ENCODE measurements at places on chromosomes 7 and 10. TPM values are rescaled to one million over a fixed set of nuclear protein-coding genes. Genes with fewer than 3 reads are reported as not detected.
A peak's percentile ranks its signal among the peaks of the same experiment; 100 is the strongest.

GRCh38 chr7:36288501-36288900 is 101.2 kb upstream of the ANLN start:
- no peak for DNase-seq

GRCh38 chr10:30456266-30456665 is 22.3 kb downstream of the MAP3K8 start:
- DNase-seq: peak; percentile 56

DNA sequence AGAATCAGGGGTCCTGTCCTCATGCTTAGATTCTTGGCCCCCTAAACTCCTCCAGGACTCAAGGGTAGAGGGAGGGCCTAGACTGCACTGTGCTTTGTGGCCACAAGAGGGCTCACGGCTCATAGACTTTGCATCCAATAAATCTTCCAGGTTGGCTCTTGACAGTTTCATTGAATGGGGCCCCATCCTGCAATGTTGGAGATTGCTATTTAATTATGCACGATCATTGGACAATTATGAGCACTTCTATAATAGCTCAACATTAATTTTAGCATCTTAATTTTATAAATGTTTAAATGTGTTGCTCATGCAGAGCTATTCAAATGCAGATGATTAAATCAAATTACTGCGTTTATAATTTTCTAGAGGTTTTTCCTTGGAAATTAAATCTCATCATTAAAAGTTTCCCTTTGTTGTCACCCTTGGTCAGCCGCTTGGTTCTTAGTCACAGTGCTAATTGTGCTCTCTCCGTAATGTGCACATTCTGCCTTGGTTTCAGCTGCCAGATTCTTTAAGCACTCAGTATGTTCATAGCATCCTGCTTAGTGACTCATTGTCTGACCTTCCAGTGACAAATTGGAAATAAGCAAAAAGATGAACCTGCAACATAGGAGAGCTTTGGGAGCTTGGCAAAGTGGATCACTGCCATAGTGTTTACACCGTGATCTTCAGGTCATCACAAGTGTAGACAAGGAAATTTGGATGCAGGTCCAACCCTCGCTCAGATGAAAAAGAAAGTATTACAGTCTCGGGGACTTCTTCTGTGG is 33.4 kb upstream of the PLPP4 start:
- DNase-seq: no peak

- DNase-seq: no peak
Observed at GRCh38 chr10:111075577-111076185, 1.1 kb upstream of the ADRA2A start.

Gene RBM17
- total RNA-seq: 282 TPM

Gene ADCYAP1R1
- not detected for total RNA-seq
